ENCODE measurements at places on chromosomes 4 and X.

GRCh38 chrX:7143941-7144525 lies 3.5 kb upstream of the STS start:
- DNase-seq, result no peak

DNA sequence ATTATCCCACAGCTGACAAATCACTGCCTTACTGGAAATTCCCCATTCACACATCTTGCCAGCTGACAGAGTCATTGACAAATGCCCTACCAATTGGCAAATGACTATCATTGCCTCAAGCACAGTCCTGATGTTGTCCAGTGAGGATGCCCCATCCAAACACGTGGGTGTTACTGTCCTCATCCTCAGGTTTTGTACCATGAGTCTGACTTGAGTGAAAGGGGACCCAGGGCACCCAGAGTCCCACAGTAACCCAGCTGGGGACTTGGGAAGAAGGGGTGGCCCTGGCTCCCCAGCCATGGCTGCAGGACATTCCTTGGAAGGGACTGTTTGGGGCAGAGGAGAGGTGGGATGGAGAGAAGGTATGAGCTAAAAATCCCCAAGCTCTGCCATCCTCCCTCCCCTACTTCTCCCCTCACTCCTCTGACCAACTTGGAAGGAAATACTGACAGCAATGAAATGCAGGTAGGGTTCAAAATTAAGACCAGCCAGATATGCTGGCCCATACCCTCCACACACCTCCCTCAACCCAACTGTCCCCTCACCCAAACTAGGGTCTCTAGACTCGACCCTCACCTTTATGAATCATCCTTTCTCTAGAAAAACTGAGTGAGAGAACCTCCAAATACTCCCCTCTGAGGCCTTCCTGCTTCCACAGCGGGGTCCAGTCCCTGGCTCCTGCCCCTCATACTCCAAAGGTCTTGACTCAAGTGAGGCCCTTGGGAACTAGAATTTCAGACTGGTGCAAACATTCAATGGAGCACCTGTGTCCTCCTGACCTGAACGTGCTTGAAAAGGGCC lies 5.1 kb downstream of the TIMP1 start:
- no peak for DNase-seq

DNA sequence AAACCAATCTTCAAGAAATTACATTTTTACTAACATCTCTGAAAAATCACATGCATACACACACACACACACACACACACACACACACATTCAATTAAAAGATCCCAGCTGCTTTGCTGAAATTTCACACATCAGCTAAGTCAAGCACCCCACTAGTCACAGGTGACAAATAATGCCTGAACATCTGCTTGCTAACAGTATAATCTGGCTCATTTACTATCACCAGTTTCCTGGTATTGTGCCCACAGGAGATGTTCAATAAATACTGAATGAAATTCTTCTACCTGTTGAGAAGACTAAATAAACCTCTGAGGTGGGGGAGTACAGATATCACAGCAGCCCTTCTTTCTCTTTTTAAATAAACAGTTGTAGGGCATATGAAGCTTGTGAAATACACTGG lies 994.0 kb downstream of the ARAP2 start:
- DNase-seq, result no peak

DNA sequence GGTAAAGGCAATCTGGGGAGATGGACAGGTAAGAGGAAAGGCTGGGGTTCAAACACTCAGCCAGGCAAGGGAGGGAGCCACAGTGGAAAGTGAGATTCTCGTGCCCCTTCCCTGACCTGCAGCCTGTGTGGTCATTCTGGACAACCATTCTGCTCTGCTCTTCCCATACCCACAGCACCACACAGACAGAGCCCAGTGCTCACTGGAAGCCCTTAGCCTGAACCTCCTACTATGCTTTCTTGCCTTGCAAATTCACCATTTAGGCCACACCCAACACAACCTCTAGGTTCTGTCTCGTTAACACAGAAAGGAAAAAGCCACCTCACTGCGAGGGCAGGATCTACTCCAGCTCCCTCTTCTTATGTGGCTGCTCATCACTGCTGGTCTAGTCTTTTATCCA lies 92.7 kb downstream of the SHISA3 start:
- DNase-seq, result no peak

GRCh38 chr4:54067166-54067565 lies 2.8 kb upstream of the CHIC2 start:
- DNase-seq, result no peak

GRCh38 chr4:174423257-174423944 lies 98.9 kb downstream of the HPGD start:
- DNase-seq, result no peak

DNA sequence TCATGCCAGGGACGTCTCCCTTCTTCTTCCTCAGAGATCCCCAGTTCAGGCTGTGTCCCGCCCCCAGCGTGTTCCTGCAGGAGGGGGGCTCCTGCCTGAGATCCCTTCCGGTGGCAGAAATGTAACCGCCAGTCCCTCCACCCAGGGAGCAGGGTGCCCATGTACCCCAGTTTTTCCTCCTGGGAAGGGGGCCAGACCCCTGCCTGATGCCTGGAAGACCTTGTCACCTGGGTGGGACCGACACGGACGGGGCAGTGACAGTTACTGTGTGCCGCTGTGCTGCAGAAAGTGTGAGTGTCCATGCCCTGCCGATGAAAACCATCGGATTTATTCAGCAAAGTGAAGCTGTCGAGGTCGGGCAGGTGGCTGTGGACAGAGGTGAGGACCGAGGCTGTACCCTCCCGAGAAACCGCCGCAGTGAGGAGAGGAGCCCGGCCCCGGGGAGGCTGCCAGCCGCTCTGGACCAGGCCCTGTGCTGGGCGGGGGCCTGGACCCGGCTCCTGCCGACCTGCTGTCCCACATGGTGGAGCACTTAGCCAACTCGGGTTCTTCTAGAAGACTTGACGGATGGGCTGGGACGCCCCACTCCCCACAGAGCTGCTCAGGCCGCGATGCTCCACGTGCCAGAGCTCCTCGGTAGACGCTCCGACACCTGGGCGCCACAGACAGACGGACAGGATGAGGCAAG lies 36.7 kb upstream of the HMX1 start:
- DNase-seq, result no peak

DNA sequence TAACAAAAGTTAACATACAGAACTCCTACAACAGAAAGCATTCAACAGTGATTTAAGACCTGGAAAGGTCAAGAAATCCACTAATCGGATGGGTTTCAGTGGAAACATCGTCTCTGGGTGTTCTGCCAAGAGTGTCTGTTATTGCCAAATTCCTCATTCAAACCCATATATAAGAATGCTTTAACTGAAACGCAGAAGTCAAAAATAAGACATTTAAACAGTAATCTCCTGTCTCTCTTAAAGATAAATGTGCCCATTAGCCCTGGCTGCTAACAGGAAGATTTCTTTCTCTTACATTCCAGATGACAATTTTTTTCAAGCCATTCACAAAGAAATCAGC lies 31.5 kb downstream of the DCTD start:
- no peak for DNase-seq

DNA sequence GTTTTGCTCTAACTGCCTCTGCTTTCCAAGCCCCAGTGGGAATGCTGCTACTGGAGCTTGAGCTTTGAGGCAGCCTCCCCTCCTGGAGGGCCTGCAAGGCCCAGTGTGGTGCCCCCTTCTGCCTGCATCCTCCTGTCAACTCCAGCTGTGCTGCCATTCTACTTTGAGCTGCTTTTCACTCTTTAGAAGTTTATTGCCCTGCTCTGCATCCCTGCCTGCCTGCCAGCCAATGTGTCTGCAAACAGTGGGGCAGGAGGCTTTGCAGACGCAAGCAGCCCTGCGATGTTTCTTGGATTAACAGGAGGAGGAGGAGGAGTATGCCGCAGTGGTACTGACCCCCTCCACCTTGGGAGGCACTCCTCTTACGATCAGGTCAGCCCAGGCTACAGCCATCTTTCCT lies 16.4 kb downstream of the TMEM31 start:
- no peak for DNase-seq

DNA sequence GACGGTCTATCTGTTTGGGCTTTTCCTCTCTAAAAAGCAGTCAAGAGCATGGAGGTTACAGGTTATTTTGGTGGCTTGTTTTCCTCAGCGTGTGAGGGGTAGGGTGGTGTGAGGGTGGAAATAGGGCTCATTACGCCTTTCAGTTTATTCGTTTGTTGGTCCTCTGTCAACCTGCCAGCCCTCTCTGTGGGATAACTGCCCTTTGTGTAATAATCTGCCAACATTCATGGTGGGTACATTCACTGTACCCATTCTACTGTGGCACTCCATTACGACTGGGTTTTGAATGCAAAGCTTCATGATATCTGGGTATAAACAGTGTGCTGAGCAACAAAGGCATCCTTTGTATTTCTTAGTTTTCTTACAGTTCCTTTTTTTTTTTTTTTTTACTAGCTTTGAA lies 136.4 kb downstream of the ADGRL3 start:
- DNase-seq, result no peak
